ENCODE measurements at places on chromosomes 13 and 19.
A peak's percentile ranks its signal among the peaks of the same experiment; 100 is the strongest.

- no peak for DNase-seq
Measured at GRCh38 chr13:20016649-20017364, 58.3 kb downstream of the ZMYM2 start.

DNA sequence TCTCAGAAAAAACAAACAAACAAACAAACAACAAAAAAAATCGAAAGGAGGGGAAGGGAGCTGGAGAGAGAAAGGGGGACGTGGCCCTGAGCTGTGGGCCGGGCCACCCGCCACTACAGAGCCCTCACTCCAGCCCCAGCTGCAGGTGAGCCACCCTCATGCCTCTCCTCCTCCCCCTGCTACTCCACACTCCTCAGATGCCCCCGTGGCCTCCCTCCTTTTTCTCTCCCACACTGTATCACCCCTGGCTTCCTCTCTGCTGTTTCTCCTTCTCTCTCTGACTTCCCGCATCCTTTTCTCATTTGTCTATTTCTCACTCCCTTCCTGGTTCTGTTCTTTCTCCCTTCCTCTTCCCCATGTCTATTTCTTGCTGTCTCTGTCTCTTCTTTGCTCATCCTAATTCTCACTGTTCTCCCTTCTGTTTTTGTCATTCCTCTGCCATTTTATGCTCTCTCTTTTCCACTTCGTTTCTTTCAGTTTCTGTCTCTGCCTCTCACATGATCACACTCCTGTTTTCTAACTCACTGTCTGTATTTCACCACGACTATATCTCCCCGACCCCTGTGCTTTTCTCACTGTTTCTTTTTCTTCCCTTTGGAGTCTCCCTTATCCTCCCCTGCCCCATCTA lies 2.7 kb downstream of the KLK2 start:
- DNase-seq: no peak

GRCh38 chr19:18586306-18586705 lies 2.3 kb upstream of the REX1BD start:
- no peak for DNase-seq

GRCh38 chr13:98740131-98740530 lies 12.3 kb downstream of the SLC15A1 start:
- DNase-seq: no peak

- no peak for DNase-seq
Measured at GRCh38 chr13:23203516-23203915, 22.7 kb downstream of the SGCG start.

DNA sequence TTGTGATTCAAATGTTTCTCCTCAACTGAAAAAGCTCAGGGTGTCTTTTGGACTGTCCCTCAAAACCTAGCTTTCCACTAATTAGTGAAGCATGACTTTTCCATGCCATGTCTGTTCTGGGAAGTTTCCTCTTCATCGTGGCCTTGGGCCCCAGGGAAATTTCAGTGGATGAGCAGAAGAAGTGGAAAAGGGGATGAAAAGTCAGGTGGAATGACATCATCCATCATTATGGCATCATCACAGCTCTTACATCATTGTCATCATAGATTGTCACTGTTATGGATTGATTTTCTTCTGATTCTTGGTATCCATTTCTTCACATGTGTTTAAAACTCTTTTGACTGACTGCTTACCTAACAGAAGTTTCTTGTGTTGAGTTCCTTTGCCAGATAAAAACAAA lies 26.2 kb upstream of the MRI1 start:
- DNase-seq: no peak

GRCh38 chr19:53810891-53811290 lies 13.2 kb downstream of the NLRP12 start:
- DNase-seq: no peak

DNA sequence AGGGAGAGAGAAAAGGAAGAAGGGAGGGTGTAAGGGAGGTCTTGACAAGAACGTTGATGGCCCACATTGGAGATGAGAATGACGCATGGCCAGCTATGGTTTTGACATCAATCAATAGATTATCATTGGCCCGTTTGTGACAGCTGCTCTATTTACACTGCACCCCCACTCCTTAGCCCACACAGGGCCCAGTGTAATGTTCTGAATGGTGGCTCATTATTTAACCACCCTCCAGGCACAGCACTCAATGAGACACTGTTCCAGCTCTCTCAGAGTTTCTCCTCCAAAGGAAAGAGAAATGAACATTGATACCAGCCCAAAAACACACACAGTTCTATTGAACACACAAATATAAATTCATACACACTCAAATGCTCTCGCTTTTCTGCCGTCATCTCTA lies 173.0 kb upstream of the IPO5 start:
- DNase-seq: no peak

GRCh38 chr13:29369060-29369743 lies 226.3 kb downstream of the SLC7A1 start:
- peak; percentile 13 for DNase-seq

GRCh38 chr19:34967551-34967950 lies 3.5 kb upstream of the ZNF792 start:
- no peak for DNase-seq

DNA sequence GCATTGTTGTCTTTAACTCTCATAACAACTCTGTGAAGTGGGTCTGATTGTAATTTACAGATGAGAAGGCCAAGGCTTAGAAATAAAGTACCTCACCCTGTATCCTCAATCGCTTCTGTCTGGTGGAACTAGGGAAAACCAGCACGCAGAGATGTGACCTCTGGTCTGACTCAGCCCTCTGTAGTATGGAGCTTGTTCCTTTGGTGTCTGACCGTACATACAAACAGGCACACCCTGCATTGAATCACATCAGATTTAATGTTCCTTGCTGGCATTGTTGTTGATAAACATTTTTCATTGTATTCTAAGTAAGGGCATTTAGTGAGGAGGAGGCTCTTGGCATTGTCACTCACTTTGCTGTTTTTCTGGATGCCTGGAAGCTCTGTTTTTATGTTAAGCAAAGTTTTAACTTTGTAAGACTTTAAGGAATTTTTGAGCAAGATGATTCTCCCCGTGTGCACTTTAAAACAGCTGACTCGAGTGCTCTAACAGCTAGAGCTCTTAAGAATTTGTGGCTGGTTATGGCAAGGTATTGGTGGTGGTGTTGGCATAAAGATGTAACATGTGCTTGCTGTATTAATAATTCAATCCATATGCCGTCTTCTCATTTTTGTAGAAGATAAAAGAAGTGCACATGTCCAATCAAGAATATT lies 89.0 kb upstream of the SPATA13 start:
- DNase-seq: no peak

- no peak for DNase-seq
Measured at GRCh38 chr13:81383444-81383843, 1042.5 kb upstream of the SPRY2 start.

- DNase-seq: no peak
Measured at GRCh38 chr19:38674388-38675171, 27.1 kb downstream of the ACTN4 start.

DNA sequence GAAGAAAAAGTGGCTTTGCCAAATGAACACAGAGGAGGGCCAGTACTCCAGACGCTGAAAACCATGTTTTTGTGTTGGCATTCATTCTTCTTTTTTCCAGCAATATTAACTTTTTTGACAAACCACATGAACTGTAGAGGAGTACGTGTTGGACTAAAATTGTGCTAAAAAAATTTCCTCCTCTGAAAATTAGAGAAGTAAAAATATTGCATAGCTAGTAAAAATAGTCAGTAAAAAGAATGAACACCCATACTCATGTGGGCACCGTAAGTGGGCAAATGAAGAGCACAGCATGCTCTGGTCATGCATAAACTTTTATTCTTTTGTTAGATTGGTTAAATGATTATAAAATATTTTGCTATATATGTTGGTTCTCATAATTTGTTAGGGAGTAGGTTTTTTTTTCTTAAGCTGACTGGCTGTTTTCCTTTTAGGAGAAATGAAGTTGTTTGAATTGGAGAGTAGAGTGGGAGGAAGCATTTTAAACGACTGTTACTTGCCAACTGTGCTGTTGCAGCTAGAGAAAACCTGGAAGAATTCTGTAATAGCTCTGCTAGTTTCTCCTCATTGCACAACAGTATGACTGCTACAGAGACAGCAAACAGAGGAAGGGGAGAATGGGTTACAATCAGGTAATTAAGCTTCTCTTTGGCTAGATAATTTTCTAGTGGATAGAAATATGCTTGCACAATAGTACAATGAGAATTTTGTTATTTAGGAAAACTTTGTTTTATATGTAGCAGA lies 222.4 kb downstream of the KCTD12 start:
- DNase-seq: no peak

DNA sequence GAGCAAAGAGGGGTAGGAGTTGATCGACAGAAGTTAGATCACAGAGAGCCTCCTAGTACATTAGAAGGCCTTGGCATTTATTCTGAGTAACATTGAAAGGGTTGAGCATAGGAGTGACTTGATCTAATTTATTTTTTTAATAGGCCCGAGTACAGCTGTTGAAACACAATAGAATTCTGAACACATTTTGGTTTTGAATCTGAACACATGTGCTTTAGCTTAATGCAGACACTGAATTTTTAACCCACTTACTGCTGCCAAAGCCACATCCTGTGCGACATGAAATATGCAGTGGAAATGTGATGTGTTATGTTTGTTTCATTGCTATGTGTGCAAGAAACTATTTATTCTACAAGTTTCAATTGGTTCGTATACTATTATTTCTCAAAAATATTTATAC lies 1505.9 kb downstream of the PCDH9 start:
- no peak for DNase-seq

DNA sequence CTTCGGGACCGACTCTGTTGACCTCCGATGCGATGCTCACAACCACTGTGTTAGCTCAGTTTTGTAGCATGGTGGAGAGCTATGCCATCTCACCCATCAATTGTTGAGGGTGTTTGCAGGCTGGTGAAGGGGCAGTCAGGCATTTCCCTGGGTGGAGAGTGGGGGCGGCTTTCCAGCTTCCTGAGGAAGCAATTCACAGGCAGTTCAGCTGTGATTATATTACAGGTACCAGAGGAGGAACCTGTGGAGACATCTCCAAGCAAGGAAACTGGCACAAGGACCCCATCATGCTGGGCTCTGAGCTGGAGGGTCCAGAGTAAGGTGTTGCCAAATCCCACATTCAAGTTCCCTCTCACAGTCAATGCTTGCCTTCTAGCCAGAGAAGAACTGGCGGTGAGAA lies 166.0 kb upstream of the ZNF536 start:
- DNase-seq: no peak

DNA sequence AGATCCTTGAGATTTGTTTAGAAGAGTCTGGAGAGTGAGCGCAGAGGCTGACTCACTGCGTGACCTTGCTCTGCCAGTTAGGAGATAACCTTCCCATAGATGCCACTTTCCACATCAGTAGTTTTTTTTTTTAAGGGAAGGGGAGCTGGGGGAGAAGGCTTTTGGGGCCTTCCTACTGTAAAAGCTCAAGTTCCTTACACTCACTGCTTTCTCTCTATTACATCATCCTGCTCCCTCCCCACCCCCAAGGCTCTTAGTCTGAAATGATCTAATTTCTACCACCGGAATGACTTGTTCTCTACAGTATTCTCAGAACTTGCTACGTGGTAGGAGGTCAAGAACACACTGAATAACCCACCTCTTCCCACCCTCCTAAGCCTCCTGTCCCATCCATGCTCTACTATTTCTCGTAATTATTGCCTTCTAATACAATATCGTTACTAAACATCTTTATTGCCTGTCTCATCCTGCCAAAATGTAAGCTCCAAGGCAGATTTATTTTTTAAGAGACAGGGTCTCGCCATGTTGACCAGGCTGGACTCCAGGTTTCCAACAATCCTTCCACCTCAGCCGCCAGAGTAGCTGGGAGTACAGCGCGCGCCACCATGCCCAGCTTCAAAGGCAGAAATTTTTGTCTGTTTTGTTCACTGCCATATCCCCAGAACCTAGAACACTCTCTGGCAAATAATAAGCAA lies 1.2 kb downstream of the LONP1 start:
- no peak for DNase-seq
